ENCODE measurements at places on chromosomes 13 and 19.

- peak; percentile 19 for DNase-seq
These were observed 100.7 kb downstream of the DGKH start for GRCh38 chr13:42149136-42149535.

DNA sequence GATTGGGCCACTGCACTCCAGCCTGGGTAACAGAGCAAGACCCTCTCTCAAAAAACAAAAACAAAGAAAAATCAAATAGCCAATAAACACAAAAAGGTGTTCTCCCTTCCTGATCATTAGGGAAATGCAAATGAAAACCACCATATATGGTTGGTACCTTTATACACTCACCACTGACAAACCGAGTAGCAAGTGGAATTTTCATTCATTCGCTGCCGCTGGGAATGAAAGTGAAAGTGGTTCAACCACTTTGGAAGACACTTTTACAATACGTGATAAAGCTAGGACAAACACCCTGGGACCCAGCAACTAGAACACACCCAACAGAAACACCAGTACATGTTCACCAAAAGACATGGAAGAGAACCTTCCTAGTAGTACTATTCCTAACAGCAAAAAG is 21.0 kb downstream of the GRIK5 start:
- no peak for DNase-seq

GRCh38 chr19:15280915-15281683 is 48.9 kb upstream of the EPHX3 start:
- peak; percentile 55 for DNase-seq

DNA sequence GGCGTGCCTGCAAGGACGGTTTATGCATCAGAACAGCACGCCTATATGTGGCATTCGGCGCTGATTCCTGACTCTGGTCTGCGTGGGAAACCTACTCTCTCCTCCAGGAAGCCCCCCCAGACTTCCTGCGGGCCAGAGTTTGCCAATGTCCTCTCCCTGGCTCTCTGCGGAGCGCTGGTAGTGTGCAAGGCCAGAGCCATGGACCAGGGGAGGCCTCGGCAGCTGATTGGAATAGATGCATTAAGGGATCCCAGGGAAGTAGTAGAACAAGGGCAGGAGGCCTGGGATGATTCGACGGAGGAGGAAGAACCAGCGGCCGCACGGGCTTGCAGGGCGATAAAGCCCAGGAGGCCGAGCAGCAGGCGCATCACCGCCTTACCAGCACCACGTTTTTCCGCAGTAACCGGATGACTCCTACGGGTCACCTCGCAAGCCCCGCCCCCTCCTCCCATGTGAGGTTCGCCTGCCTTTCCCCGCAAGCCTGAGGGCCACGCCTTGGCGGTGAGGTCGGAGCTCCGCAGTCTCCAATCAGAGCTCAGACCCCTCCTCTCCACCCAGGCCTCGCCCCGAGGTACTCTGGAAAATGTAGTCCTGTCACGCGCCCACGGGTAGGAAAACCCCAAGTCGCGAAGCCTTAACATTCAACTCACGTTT is 5.0 kb downstream of the CLEC11A start:
- DNase-seq: peak; percentile 67

DNA sequence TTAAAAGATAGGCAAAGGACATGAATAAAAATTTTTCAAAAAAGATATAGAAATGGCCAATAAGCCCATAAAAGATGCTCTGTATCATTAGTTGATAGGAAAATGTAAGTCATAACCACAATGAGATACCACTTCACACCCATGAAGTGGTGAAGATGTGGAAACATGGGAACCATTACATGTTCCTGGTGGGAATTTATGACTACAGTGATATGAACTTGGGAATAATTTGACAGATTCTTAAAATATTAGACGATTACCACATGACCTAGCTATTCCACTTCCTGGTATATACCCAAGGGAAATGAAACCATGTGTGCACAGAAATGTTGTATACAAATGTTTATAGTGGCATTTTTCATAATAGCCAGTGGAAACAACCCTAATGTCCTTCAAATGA is 232.2 kb downstream of the GGACT start:
- DNase-seq: no peak

DNA sequence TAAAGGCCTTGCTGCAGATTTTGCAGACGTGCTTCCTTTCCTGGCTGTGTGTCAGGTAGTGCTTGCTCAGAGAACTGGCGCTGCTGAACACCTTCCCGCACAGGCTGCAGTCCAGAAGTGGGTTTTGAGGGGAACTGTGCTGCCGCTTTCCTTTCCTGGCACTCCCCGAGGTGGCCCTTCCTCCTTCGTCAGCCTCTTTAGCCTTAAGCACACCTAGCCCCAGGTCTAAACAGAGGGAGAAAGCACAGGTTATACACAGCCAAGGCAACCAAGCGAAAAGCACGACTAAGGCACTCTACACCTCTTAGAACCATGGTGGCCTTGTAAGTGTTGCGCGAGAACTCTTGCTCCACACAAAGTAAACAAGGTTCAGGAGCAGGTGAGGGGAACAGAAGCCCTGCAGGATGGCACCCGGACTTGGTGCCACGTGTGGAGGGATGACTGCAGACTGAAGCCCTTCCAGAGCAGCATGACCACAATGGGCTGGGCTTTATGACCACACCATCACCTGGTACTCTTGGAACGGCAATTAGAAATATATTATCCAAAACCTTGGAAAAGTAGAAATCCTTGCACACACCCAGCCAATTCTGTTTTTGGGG is 23.6 kb downstream of the ZNF541 start:
- no peak for DNase-seq

- no peak for DNase-seq
These were observed 5.4 kb upstream of the NDFIP2 start for GRCh38 chr13:79475569-79475968.

GRCh38 chr13:38121267-38121666 is 228.4 kb upstream of the UFM1 start:
- no peak for DNase-seq

GRCh38 chr19:54162241-54162805 is 2.8 kb upstream of the LENG1 start:
- peak; percentile 85 for DNase-seq

GRCh38 chr13:40143106-40143505 is 487.6 kb downstream of the COG6 start:
- DNase-seq: no peak

DNA sequence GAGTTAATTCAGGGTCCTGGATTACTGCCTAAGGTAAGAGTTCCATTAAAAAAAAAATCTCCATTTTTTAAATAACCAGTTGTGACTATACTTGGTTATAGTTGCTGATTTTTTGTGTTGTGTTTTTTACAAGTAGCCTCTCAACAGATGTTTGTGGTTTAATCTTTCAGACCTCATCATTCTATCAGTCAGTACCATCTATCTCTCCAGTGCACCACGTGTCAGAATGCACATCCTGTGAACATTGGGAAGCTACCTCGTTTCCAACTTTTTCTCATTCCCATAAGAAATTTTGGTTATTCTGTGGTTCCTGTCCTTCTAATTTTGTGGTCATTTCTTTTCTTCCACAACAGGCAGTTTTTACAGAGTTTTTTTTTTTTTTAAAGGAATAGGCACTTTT is 39.2 kb downstream of the WDFY2 start:
- DNase-seq: no peak

DNA sequence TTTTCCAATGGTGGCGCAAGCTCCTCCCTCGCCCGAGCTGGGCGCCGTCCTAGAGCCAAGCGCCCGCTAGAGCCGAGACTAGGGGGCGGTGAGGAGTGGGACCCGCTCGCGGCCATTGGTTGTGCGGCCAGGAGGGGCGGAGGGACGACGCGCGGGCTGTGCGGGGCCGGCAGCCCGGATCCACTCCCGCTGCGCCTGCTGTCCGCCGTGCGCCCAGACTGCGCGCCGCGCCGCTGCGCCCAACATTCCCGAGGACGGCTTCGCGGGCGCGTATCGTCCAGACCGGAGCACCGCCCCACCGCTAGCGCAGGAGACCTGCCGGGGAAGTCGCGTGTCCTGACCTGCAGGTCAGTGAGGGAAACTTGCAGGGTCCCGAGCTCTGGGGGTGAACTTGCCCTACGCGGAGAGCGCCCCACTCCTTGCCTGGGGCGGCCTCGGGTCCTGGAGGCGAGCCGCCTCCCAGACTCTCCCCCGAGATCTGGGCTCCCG is at the start of gene SERTM1:
SERTM1 (plus strand) TSS at position 183 of the 489 bp plus-strand sequence. CDS start 21,059 bp downstream, outside the sequence.
- no peak for DNase-seq

DNA sequence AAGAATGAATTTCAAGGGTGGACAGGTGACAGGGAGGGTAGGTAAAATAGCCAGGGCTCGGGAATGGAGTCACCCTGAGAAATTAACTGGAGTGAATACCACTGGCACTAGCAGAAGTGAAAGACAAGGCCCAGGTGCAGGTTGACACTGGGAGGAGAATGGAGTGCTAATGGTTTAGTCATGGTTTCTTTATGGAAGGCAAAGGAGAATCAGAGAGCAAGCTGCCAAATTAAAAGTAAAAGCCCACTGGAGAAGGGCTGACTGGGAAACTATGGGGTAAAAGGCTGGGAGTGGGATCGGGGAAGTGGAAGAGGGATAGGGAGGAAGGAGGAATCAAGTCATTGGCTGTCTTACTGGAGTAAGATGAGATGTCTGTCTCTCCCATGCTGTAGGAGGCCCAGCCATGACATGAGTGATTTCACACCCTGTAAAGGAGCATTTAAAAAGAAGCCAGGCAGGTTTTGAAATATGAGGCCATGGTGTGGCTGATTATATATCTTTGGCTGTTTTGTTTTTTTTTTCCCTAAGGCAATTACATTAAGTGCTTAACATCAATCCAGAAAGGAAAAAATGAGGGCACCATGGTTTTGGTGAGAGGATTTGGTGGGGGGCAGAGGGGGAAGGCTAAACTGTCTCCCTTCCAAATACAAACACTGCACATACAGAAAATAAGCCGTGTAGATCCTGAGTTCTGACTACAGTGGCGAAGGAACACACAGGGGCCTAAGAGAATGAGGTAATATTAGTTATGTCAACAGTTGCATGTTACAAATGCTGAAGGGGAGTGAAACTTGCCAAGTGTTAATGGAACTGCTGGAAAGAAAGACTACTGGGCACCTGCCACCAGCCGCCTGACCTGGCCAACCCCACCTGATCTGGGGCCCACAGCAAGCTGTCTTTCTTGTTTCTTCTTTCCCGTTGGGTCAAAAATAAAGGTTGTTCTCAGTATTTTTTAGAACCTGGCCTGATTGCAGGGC is 183.5 kb upstream of the TSC22D1 start:
- DNase-seq: no peak

DNA sequence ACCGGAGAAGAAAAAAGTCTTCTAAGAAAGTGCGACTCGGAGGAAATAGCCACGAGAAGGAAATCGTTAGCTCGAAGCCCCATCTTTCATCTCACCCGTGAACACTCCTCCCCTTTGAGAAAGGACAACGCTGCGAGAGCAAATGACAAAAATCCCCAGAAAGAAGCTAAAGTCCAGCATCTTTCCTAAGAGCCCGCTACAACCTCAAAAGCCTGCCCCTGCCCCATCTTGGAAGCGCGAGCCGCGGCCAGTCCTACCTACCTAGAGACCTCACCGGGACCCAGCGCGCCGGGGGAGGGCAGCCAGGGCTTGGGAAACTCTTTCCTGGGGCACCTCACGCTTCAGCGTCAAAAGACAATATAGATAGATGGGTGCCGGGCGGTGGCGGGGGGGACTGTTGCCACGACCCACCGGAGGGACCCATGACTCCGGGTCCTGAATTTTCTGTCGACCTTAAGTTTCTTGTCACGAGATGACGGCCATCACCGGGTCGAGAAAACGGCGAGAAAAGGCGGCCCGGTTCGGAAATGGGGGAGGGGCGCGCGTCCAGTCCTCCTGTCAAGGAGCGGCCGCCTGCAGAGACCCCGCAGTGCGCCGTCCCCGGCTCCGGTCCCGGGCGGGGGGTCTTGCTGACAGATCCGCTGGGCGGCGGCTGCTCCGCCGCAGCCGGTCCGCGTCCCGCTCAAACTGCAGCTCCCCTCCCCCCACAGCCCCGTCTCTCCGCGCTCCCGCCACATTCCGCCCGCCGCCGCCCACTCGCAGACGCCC is 65.9 kb downstream of the KCNRG start:
- DNase-seq: peak; percentile 38

DNA sequence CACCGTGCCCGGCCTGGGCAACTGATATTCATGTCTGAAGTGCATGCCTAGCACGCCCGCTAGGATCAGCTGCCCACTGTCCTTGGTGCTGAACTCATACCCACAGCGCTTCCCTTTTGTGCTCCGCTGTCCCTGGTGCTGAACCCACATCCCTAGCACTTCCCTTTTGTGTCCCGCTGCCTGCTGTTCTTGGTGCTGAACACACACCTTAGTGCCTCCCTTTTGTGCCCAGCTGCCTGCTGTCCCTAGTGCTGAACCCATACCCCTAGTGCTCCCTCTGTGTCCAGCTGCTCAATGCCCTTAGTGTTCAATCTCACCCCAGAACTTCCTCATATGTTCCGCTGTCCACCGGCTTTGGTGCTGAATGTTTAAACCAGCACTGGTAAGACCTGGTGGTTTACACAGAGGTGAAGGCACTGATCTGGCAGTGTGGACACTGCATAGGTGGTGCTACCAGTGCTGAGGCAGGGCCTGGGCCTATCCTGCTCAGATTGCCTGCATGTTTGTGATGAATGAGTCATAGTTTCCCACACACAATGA is 26.3 kb upstream of the SIGLEC11 start:
- DNase-seq: peak; percentile 98

- DNase-seq: no peak
These were observed 43.0 kb downstream of the RB1 start for GRCh38 chr13:48346583-48346982.

DNA sequence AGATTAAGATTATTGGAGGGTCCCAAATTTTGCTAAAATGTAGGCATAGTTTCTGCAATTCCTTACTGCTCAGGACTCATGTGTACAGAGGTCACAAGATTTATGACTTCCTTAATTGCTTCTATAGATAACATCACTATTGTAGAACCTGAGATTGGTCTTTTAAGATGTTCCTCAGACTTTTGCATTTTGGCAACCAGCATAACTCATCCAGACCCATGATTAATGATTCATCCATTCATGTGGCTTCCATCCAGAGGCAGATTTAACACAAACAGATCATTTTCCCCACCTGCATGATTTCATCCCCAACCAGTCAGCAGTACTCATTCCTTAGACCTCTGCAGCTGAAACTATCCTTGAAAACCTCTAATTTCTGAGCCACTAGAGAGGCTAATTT is 34.5 kb upstream of the CEACAM8 start:
- DNase-seq: no peak

GRCh38 chr13:46743191-46743590 is 53.8 kb downstream of the ESD start:
- no peak for DNase-seq

DNA sequence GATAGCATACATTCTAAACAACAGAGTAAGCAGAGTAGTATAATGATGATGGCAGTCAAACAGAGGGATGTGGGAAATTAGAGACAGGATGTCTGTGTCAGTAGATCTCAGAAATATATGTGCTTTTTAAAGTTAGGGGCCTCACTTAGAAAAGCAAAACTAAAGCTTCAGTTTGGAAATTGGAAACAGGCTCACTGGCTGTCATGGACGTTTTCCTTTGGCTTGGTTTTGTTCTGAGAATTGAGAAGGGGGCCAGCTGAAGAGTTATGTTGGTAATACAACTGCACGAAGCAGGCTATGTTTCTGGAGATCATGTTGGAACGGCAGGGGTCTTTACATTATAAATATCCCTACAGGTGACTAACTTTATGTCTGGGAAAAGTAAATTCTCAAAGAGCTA is 261.3 kb downstream of the LMO7 start:
- no peak for DNase-seq

- DNase-seq: no peak
These were observed 142.0 kb downstream of the DLEU7 start for GRCh38 chr13:50701469-50701868.
